ENCODE measurements at places on chromosomes 16 and 17.

GRCh38 chr16:26791169-26791568 lies 275.6 kb upstream of the C16orf82 start:
- no peak for DNase-seq

DNA sequence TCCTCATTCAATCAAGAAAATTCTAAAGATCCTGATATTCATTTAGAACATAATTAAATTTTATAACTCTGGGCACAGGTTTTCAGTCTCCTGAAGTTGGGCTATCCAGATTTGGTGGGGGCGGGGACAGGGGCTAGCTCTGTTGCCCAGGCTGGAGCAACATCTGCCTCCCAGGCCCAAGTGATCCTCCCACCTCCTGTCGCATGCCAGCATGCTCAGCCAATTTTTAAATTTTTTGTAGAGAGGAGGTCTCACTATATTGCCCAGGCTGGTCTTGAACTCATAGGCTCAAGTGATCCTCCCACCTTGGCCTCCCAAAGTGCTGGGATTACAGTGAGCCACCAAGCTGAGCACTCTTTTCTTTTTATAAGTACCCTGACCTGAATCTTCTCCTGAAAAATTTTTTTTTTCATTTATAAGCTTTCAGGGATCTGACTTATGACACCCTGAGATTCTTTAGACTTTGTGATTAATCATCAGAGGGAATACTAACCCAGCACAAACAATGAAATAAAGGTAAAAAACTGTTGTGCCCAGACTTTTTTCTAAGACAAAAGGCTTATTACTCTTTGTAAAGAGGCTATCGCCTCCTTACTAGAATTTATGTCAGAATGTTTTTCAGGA lies 62.6 kb downstream of the TUBD1 start:
- no peak for DNase-seq

- DNase-seq: no peak
These were observed 86.3 kb downstream of the MYH11 start for GRCh38 chr16:15770512-15770911.

- DNase-seq: no peak
These were observed 33.3 kb downstream of the MSI2 start for GRCh38 chr17:57289613-57290012.

DNA sequence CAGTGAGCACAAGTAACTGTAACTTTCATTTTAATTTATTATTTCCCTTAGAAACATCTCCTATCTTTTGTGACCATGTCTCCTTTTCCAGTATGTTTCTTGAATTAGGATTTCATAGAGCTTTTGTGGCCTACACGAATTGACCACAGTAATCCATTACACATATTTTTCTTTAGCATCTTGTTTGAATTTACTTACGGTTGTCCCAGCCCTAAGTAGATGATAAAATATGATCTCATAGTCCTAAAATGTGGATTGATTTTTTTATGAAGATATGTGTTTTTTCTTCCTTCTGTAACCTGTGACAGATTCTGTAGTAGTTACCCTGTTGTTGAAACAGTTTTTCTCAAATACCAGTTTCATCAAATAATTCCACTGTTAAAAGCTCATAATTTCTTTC lies 61.5 kb downstream of the NF1 start:
- no peak for DNase-seq
